ENCODE measurements at places on chromosomes 11 and 22.

DNA sequence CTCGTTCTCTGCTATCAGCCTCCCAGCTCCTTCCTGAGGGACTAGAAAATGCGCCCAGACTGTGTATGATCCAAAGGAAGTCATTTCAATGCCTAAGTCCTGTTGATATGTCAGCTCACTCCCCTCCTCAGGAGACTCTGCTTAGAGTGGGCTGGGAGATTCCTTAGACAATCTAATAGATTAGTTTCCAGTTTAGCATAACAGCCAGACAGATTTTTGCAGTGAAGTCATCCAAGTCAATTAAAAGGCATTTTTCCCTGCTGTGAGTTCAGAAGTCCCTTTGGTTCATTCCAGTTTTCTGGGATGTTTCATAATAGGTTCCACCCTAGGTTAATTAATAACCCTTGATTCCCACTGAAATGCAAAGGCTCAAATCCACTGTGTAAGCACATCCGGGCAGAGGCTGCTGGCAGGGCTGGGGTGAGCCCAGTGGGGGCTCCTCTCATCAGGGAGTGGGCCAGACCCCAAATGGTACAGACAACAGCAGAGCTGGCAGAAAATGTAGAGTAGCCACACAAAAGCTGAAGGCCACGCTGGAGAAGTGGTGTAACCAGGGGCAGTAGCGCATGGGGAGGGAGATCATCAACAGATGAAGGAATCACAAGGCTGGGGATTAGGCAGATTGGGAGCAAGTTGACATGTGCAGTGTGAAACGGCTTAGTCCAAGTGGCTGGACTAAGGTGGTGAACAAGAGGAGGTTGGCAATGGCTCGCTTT lies 90.6 kb downstream of the SYN3 start:
- no peak for DNase-seq

DNA sequence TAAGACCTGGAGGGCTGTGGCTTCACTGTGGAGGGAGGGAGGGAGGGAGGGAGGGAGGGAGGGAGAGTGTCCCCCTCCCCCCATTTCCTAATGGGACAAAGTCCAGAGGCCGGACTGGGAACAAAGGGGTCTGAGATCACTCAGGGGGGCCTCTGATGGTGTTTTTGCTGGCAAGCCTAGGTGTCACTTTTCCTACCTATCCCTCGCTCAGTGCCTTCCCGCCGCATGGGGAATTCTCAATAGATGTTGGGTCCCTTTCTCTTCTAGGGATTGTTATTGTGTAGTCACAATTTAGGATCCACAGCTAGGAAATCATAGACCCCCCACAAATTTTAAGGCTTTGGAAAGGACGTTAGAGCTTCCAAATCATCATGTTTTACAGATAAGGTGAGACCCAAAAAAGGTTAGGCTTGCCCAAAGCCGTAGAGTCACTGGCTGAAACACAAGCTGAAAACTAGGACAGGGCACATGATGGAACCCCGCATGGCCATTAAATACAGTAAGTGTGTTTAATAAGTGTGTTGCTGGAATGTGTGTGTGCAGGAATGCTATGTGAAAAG lies 4.8 kb upstream of the FTH1 start:
- DNase-seq: no peak

GRCh38 chr11:2277008-2277346 lies 6.6 kb upstream of the ASCL2 start:
- no peak for DNase-seq

- no peak for DNase-seq
Measured at GRCh38 chr11:123018702-123019101, 37.1 kb upstream of the BSX start.

- no peak for DNase-seq
Measured at GRCh38 chr11:20042811-20043341, 117.4 kb downstream of the DBX1 start.

GRCh38 chr22:19438298-19438697 lies 6.0 kb downstream of the MRPL40 start:
- no peak for DNase-seq

DNA sequence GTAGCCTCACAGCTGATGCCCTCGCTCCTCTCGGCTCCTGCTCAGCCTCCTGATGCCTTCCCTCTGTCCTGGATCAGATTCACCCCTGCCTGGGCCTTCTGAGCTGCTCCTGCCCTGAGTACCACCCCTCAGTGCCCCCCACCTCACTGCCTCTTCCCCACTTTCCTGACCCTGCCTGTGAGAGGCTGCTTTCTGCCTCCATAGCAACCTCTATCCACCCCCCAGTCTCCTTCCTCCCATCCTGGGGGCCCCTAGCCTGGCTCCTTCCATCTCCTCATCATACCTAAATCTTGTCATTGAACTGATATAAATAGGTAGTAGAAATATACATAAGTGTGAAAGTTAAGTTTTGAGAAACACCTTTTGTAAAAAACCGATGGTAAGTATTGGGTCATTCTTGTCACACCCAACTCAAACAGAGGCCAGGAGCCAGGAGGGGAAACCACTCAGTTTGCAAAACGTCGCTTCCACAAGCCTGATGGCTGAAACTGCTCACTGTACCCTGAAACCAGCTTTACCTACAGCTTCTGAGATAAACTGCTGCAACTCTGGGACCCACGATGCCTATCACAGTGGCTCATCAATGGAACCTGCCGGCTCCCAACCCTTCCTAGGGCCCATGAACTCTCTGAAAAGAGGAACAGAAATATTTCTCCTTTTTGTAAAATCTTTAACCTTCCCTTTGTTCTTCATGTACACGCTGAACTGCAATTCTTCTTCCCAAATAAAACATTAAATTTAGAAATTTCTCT lies 4.8 kb upstream of the APOBEC3H start:
- no peak for DNase-seq

DNA sequence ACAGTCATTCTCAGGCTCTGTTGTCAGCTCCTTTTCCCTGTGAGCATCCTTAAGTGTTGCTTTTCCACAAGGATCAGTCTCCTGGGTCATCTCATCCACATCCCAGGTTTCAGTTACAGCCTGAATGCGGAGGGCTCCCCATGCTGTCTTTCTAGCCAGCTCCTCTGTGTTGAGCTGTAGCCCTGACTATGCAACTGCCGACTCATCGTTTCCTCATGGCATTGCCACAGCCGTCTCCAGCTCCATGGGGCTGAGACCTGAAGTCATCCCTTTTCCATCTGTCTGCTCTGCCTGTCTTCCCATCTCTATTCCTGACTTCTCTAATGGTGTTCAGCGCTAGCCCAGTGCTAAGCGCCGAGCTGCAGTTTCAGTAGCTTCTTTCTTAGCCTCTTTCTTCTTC lies 11.8 kb downstream of the SAMM50 start:
- no peak for DNase-seq

DNA sequence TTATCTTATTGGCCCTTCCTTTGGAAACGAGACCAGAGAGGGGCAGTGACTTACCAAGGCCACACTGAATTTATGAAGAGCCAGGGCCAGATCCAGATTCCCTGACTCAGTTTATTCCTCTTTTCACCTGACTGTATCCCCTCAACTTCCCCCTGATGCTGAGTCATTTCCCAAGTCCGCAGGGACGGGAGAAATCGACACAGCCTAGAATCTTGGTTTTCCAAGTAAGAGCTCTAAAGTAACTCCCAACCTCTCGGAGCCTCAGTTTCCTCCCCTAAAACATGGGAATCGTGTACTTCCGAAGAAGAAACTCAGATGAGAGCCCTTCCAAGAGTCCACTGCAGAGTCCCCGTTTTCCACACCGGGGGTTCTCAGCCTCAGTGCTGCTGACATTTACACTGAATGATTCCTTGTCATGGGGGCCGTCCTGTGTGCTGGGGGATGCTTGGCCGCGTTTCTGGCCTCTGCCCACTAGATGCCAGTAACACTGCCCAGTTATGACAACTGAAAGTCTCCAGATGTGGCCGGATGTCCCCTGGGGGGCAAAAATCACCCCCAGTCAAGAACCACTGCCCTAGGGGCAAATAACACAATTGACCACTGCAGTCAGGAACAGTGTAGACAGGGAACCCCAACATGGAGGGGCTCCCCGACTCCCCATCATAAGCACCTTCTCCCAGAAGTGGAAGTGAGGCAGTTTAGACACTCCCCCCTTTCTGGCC lies 11.2 kb downstream of the MPST start:
- no peak for DNase-seq

DNA sequence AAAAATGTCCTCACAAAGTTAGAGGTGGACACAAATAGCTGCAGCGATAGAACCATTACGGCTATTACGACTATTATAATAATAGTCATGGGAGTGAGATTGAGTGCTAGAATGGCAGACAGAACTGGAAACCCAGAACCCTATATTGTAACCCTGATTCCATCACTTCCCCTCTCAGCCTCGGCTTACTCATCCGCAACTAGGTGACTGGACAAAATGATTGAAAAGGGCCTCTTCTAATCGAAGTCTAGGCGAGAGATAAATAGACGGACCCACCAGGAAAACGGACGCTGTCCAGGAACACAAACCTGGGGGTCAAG lies 629 bp downstream of the PSMA1 start:
- no peak for DNase-seq

DNA sequence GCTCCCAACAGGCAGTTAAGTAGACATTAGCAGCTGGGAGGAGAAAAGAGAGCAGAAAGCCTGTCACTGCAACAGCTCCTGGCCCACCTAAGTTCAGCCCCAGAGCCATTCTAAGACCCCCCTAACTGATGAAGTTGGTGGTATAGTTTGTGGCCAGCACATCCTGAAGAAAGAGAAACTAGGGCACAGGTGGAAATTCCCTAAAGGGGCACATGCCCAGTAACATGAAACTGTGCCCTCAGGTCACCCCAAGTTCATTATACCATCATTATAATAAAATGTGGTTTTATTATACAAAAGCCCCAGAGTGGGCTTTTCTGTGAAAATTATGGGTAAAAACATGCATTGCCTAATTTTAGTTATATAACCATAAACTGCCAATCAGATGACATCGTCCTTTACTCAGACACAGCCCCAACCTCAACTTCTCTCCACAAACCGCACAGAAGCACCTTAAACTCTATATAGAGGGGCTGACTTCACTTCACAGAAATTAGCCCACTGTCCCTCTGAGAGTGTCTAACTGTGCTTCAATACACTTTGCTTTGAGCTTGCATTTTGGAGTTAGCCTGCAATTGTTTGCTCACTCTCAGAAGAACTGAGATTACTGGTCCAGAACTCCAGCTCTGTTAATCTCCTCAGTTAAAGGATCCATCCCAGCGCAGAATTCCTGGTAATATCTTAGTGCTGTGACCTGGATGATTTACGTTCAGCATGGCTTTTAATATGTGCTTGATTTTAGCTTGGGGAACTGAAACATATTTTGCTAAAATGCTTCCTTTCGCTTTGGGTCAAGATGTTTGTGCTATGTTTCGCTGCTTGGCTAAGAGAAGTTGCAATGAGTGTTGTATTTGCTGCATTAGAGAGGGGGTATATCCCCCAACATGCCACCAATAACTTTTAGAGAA lies 1.8 kb upstream of the APOL3 start:
- DNase-seq: no peak

DNA sequence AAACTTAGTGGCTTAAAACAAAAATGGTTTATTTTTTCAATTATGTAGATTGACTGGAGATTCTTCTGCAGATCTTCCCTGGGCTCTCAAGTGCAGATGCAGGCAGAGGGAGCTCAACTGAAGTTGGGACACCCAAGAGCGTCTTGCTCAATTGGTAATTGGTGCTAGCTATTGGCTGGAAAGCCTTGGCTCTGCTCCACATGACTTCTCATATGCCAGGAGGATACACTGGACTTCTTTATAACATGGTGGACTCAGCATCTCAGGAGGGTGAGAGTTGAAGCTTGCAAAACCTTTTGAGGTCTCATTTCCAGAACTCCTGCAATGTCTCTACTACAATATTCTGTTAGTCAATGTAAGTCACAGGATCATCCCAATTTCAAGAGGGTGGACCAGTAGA lies 42.2 kb upstream of the PRSS23 start:
- DNase-seq: no peak

DNA sequence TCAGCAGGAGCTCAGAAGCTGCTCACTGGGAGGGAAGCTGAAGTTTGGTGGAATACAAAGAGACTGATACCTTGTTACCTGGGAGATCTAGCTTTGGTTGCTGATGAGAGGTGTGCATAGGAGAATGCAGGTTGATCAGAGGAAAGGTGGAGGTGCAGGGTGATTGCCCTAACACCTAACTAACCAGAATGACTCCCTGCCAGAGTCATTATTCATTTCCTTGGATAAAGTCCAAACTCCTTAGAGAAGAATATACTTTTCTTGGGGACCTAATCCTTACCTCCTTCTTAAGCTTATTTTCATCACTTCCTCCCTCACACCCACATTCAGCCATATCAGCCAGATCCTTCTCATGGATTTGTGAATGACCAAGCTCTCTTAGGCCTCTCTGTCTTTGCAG lies 814.2 kb upstream of the TENM4 start:
- DNase-seq: no peak

DNA sequence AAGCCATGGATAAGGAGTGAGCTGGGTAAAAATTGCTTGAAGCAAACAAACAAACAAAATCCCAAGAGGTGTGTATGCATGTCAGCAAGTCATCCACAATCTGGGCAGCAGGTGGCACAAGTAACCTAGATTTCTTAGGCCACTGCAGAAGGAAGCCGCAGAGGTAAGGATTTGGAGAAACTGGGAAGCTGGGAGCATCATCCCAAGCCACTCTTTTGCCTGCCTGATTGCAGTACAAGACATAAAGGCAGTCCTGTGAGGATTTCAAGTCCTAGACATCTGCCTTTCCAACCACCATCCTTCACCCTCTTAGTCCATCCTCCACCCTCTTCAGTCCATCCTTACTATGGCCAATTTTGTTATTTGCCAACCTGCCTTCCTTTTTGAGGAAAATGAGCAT lies 67.2 kb upstream of the BMAL1 start:
- DNase-seq: no peak

DNA sequence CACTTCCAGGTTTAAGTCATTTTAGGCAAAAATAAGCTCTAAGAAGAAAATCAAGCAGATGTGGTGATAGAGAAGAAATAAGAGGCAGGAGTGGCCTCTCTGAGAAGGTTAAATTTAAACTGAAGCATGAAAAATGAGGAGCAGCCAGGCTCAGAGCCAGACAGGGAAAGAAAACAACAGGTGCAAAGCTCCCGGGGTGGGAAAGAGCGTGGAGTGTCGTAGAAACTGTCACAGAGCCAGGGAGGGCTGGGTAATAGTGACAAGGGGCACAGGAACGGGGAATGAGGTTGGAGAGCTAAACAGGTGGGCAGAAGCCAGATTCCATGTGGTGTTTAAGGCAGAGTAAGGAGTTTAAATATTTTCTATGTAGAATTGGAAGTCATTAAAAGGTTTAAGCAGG lies 132.1 kb upstream of the BLID start:
- DNase-seq: no peak

DNA sequence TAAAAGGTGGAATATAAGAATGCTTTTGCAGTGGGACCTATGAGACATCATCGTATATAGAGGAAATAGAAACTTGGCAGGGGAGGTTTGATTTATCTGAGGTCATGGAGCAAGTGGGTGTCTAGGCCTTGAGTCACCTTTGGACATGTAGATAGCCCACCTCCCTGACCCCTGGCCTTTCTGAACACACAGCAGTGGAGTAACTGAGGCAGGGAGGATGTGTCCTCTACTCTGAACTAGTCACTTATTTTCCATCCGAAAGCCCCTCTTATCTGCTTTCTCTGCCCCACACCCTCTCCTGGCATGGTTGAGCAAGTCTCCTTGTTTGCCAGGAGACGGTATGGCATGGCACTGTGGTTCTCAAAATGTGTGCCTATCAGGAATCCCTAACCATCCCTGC lies 7.9 kb downstream of the CD82 start:
- DNase-seq: no peak

- peak; percentile 80 for DNase-seq
Measured at GRCh38 chr11:43643898-43644620, 36.5 kb upstream of the HSD17B12 start.

GRCh38 chr11:12263141-12263693 lies 114.2 kb upstream of the PARVA start:
- DNase-seq: no peak

Data from stimulated activated CD4-positive, alpha-beta T cell treated with anti-CD3 and anti-CD28 coated beads, Interleukin-4, amount 100 ng/mL, for 48 hours (primary cell).